ENCODE measurements at places on chromosomes 13 and 19. TPM values are rescaled to one million over a fixed set of nuclear protein-coding genes. Genes with fewer than 3 reads are reported as not detected.

KCNC3 gene
- total RNA-seq = not detected

DNA sequence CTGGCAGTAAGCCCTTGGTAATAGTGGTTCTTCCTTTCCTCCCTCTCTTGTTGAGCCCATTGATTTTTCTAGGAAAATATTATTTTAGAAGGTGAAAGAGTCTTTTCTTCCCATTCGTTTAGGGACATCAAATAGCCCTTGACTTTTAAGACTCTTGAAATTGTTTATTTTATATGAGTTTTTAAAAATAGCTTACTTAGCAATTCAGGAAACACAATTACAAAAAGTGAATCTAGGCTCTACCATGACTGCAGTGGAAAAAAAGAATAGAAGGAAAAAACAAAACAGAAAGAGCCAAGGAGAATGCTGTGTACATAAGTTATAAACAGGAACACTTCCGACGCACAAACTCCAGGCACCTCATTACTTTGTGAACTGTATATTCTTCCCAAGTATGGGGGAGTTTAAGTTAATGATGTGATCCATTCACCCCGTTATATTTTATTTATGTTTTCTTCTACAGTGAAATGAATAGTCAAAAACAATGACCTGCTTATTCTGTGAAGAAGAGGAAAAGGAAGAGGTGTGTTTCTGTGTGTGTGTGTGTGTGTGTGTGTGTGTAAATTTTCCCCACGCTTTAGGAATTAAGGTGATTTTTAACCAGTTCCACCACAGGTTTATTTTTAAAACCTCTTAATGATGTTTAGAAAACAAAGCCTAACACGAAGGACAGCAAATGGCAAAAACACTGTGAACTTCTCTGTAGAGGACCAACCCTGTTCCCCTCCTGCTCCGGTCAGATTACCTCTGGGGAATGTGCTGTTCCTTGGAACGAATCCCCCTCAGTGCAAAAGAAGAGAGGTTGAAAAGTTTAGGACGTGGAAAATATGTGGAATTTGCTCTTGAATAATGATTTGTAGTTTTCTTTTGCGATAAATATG lies 266.3 kb downstream of the KLF5 start:
- DNase-seq = no peak

ZNF737 gene
- total RNA-seq = 14.2 TPM

DLL3 gene
- total RNA-seq = 42.7 TPM

ATP4A gene
- total RNA-seq = not detected

ZNF66 gene
- total RNA-seq = 17.6 TPM

ZNF154 gene
- 23.2 TPM for total RNA-seq

PTH2 gene
- not detected for total RNA-seq

DNA sequence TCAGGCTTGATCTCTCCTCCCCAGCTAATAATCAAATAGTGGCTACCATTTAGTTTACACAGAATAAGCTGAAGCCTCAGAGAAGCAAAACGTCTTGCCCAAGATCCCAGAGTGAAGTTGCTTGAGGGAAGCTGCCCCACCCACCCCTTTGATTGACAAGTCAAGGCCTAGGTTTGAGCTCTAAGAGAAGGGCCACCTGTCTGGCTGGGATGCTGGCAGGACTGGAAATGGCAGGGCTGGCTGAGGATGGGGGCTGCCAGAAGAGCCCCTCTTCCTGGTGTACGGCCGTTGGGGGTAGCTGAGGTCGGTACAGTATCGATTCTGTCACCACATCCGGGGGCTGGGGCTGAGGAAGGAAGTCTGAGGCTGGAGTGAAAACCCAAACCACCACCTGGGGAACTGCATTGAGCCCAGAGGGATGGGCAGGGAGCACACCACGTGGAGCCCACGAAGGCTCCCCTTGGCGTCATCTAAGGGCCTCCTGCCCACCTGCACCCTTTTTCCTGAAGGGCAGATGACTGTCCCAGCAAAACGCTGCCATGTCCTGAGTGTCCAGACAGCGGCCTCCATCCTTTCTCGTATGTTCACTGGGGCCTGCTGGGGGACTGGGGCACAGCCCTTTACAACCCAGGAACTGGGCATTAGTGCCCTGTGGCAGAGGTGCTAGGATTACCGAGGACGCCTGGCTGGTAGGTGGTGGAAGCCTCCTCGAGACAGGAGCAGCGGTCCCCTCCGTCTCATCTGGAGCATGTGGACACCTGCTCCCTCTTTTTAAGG lies 1.4 kb upstream of the PRKD2 start:
- no peak for DNase-seq

DNA sequence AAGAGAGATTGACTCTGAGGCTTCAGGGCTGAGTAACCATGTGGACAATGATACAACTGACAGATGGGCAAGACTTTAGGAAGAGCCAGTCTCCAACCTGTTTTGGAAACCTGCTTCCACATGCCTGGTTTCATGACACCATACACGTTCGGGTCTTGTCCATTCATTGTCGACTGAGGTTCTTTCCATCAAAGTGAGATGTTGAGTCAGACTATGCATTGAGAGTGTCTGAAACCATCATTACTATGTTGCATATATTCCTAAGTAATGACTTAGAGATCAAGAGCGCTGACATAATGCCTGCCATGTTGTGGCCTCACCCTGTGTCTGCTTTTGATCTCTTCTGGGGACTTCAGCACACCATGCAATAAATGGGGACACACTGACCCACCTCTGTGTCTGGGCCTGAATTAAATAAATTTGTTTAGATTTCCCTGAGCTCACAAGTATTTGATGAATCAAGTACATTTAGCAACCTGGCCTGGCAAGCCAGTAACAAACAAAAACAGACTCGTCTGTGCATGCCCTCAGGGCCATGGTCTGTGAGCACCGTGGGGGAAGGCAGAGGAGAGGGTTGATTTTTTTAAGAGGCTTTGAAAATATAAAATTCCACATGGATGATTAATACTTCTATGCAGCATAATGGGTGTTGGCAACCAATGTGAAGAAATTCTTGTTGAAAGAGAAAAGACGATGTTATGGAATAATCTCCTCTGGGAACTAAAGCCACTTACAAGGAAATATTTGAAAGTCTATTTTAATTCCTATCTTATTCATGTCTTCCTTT lies 49.9 kb upstream of the UBAC2 start:
- DNase-seq = no peak

DNA sequence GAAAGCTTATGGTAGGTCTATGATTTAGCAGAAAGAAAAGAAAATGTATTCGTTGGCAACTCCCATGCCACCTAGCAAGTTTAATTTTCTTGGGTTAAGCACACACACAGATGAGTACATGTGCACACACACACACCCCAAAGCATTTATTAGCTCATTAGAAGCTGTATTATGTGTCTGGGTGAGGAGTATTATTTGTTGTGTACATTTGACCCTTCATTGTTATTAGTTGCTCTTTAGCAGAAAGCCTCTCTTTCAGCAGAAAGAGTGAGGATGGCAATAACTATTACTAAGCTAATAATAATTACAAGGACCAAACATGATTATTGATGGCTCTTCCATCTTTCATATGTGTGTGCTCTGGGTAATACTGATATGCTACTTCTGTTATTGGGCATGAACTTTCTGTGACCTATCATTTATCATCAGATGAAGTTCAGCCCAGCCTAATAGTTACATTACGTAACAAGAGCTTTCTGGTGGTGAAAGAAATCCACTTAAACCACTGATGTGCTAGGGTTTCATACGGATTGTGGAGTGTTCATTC lies 177.4 kb upstream of the OBI1 start:
- DNase-seq = no peak

C13orf42 gene
- 0.21 TPM for total RNA-seq

CCL25 gene
- total RNA-seq = not detected

GRCh38 chr13:85170372-85170771 lies 628.8 kb downstream of the SLITRK6 start:
- no peak for DNase-seq

GRCh38 chr19:47518139-47518538 lies 3.3 kb upstream of the NAPA start:
- no peak for DNase-seq
